ENCODE measurements at places on chromosomes 16 and 17. TPM values are rescaled to one million over a fixed set of nuclear protein-coding genes. Genes with fewer than 3 reads are reported as not detected.
A peak's percentile ranks its signal among the peaks of the same experiment; 100 is the strongest.

DNA sequence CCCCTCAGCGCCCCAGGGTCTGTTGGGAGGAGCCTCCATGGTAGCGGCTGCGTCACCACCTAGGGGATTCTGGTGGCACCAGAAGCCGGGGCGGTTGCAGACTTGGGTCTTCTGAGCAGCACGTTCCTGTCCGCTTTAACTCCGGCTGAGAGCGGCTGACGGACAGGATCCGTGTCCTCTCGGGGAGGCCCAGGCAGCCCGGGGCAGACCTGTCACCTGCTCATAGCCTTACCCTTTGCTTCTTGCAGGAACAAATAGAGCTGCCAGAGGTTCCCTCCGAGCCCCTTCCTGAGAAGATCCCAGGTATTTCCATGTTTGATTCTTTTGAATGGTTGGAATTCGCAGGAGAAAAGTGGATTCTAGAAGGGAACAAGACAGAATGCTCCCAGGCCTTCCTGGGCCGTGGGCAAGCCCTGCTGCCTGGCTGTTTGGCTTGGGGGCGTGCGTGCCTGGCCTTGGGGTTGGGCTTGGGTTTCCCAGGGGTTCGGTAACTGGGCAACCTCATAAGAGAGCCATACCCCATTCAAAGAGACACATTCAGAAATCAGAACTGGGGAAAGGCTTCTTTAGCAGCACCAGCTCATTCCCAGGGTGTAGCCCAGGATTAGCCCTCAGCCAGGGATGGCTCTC lies 6.6 kb downstream of the CHMP6 start:
- no peak for DNase-seq

- no peak for DNase-seq
Observed at GRCh38 chr16:70713342-70713741, 27.5 kb upstream of the MTSS2 start.

GRCh38 chr16:4679850-4680636 lies 13.3 kb upstream of the NUDT16L1 start:
- peak; percentile 71 for DNase-seq

DNA sequence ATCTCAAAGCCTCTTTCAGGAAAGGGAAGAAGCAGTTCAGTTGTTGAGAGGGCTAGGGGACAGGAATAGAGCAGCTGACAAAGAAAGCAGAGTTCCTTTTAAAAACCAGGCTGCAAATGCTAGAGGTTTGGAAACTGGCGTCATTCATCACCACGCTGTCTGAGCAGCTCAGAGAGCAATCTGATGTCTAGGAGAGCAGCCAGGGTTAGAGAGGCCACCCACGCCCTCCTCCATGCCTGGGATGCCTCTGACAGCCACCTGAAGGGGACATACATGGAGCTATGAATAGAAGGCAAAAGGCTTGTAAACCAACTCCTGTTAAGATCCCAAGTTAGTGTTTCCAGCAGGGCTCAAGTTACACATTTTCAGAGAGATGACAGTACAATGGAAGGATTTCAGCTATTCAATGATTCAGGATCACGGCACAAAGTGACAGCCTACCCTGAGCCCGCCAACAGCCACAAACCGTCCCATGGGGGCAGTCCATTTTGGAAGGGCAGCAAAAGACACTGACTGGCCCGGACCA lies 12.4 kb downstream of the RAB5C start:
- DNase-seq = peak; percentile 46

Gene CDT1
- 7.9 TPM for total RNA-seq

Gene SETD1A
- total RNA-seq = 3.3 TPM

Gene NTN3
- 2.5 TPM for total RNA-seq
